ENCODE measurements at places on chromosomes 1 and 21. TPM values are rescaled to one million over a fixed set of nuclear protein-coding genes. Genes with fewer than 3 reads are reported as not detected.
A peak's percentile ranks its signal among the peaks of the same experiment; 100 is the strongest.

GRCh38 chr1:246301553-246302250 is 205.4 kb downstream of the SMYD3 start:
- no peak for DNase-seq

GRCh38 chr21:42525029-42525581 is 11.5 kb downstream of the SLC37A1 start:
- DNase-seq = no peak

The ERVH48-1 gene
- not detected for total RNA-seq

DNA sequence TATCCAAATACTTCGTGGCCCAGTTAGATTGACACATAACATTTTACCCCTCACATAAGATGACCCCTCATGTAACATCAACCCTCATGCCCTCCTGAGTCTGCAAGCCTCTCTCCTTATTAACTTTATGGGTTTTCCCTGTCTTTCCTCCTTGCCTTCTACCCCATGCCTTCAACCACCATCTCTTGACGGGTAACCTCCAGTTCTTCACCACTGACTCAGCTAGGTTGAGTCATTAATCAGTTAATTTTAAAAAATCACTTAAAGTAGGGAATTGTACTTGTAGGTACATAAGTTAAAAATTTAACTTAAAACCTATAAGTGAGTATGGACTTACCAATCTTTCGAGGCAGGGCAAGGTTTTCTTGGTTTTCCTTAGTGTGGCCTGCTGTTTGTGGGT is 330.7 kb downstream of the CAMTA1 start:
- no peak for DNase-seq

DNA sequence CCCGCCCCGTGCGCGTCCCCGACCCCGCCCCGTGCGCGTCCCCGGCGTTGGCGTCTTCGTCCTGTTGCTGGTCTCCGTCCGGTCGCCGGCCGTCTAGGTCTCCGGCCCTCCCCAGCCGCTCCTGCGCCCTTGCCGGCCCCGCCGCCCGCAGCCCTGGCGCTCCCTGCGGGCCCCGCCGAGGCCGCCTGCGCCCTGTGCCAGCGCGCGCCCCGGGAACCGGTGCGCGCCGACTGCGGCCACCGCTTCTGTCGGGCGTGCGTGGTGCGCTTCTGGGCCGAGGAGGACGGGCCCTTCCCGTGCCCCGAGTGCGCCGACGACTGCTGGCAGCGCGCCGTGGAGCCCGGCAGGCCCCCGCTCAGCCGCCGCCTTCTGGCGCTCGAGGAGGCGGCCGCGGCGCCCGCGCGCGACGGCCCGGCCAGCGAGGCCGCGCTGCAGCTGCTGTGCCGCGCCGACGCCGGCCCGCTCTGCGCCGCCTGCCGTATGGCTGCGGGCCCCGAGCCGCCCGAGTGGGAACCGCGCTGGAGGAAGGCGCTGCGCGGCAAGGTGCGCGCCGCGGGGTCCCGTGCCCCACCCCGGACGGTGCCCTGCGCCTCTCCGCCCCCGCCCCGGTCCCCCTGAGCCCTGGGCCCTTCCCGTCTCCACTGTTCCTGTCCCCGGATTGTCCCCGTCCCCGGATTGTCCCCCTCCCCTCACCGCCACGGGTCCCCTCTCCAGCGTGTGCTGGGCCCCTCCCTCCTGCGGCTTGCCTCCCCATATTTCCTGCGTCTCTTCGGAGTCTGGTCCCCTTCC is at the start of gene RNF187:
RNF187 (plus strand) TSS at position 47 of the 789 bp plus-strand sequence.
- no peak for DNase-seq

- peak; percentile 48 for DNase-seq
Observed at GRCh38 chr1:109910963-109911798, 532 bp downstream of the CSF1 start.

DNA sequence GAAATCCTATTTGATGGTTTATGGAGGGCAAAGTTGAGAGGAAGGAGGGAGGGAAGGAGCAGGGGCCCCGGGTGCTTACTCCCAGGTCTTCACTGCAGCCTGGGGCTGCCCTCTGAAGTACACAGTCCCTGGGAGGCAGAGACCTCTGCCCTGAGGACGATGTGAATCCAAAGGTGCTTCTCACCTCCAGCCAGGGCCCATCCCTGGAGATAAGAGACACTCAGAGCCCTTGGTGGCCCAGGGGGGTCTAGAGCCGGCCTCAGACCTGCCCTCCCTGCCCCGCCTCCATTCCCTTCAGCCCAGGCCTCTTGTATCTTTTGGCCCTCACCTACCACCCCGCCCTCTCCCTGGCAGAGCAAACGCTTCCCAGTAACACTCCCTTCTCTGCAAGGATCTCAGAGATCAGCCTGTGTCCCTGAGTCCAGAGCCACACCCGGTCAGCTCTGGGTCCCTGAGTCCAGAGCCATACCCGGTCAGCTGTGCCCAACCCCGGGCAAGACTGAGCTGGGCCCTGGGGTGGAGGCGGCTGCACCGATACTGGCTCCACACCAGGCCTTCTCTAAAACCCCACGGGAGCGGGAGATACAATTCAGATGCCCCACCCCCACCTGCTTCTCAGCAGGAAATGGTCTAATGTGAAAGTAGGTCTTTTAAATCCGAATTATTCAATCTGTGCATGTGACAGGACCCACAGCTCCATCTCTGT is 3.6 kb upstream of the GNB1 start:
- DNase-seq = no peak

DNA sequence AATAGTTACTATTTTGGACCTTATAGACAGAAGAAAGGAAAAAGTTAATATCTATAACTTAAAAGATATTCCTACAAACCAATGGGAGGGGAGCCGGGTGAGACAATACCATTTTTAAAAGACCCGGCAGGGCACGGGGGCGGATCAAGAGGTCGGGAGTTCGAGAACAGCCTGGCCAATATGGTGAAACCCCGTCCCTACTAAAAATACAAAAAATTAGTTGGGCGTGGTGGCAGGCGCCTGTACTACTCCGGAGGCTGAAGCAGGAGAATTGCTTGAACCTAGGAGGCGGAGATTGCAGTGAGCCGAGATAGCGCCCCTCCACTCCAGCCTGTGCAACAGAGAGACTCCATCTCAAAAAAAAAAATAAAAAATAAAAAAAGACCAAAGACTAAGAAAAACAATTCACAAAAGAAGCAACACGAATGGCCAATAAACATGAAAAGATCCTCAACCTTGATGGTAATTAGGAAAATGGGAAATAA is 1.2 kb upstream of the PSMB2 start:
- no peak for DNase-seq

GRCh38 chr1:75937034-75937433 is 4.8 kb upstream of the ASB17 start:
- no peak for DNase-seq

DNA sequence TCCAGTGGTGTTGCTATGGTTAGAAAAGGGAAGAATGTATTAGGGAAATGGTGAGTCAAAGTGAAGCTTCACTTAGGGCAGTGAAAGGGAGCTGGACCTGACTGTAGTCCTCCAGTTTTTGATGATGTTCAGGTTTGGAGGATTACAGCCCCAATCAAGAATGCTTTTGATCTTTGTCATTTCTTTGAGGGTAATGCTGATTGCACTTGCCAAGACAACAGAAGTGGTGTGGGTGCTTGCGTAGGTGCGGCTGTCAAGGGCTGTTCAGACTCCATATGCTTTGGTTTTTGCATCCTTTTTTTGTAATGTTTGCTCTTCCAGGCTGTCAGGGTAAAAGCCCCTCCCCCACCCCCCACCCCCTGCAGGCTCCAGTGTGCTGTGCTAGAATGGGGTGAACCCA is 38.9 kb downstream of the HHAT start:
- DNase-seq = no peak

Data from CD4-positive, CD25-positive, alpha-beta regulatory T cell (primary cell).